Activated naive CD4-positive, alpha-beta T cell treated with anti-CD3 and anti-CD28 coated beads for 36 hours (primary cell): ENCODE measurements at places on chromosomes 6 and 20. TPM values are rescaled to one million over a fixed set of nuclear protein-coding genes. Genes with fewer than 3 reads are reported as not detected.
A peak's percentile ranks its signal among the peaks of the same experiment; 100 is the strongest.

NKAIN4 gene
- not detected for total RNA-seq

DNA sequence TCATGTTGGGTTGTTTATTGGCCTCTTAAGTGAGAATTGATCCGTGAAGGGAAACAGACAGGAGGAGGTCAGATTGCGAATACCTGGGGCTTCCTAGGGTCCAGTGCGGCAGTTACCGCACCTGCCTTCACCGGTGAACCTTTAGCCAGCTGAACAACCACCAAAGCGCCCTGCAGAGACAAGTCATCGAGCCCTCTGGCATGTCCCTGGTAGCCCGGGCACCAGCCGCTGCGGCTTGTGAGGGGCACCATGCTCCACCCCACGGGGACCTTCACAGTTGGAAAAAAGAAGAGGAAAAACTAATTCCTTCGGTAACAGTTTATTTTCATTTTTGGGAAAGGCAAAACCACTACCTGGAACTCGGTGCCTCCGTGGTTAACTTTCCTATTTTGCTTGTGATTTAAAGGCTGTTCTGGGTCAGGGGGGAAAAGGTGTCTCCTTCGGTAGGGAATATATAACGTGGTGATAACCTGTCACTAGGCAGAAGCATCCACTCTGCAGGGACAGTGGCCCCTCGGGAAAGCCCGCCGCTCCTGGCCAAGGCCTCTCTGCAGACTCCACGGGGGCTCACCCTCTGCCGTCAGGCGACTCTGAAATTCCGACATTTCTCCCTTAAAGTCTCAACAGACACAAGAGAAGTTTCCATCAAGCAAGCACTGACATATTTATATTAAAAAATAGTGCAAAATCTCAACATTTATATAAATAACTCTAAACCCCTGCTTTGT, 30.7 kb upstream of the ZBP1 start:
- no peaks in the 10 kb centered on the region for H3K27me3 ChIP-seq
- no peaks in the 10 kb centered on the region for H3K4me1 ChIP-seq
- H3K36me3 ChIP-seq = peaks cover 3% of the 10 kb centered on the region
- no peak overlapping the region for H3K27ac ChIP-seq

- H3K27me3 ChIP-seq = peaks cover 10% of the 10 kb centered on the region
- no peak overlapping the region for H3K27ac ChIP-seq
- H3K4me3 ChIP-seq = no peak overlapping the region
- H3K36me3 ChIP-seq = no peaks in the 10 kb centered on the region
Measured at GRCh38 chr6:40912158-40912946, 126.7 kb downstream of the UNC5CL start.

- H3K36me3 ChIP-seq = no peaks in the 10 kb centered on the region
- H3K4me3 ChIP-seq = no peak overlapping the region
- H3K4me1 ChIP-seq = no peaks in the 10 kb centered on the region
- H3K27me3 ChIP-seq = peaks cover 5% of the 10 kb centered on the region
- no peak overlapping the region for H3K27ac ChIP-seq
Measured at GRCh38 chr20:43046966-43047365, 142.7 kb downstream of the PTPRT start.

- no peaks in the 10 kb centered on the region for H3K36me3 ChIP-seq
- H3K4me1 ChIP-seq = no peaks in the 10 kb centered on the region
- no peak overlapping the region for H3K4me3 ChIP-seq
- no peak for DNase-seq
- H3K27me3 ChIP-seq = peaks cover 5% of the 10 kb centered on the region
- no peak overlapping the region for H3K27ac ChIP-seq
Measured at GRCh38 chr6:10977231-10977968, 66.7 kb downstream of the ELOVL2 start.

DNA sequence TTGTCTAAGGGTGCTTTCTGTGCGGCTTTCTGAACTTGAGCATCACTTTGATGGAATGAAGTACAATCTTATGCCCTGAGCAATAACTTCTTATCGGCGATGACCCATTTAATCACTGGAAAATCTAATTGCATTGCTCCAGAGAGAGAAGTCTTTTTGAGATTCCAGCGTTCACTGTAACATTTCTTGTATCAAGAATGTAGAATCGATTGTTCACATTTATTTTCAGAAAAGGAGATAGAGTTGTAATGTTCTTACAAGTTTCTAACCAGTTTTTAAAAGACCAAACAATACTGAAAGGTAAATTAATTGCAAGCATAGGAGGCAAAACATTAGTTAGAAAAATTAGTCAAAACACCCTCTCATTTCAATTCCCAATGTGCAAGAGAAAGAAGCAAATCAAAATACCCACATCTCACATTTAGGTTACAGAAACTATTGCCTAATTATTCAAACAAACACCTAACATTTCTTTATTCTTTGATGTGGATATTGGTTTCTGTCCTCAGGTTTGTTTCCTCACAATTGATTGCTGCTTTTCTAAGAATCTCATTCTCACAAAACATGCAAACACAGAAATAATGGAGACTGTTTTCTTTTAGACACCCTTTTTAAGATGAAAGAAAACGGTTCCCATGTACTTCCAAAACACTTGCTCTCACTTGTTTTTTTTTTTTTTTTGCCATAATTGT, 14.8 kb upstream of the PRDM13 start:
- H3K27ac ChIP-seq = no peak overlapping the region
- no peaks in the 10 kb centered on the region for H3K36me3 ChIP-seq
- peaks cover 71% of the 10 kb centered on the region for H3K27me3 ChIP-seq
- peaks cover 18% of the 10 kb centered on the region for H3K4me1 ChIP-seq
- no peak for DNase-seq

DNA sequence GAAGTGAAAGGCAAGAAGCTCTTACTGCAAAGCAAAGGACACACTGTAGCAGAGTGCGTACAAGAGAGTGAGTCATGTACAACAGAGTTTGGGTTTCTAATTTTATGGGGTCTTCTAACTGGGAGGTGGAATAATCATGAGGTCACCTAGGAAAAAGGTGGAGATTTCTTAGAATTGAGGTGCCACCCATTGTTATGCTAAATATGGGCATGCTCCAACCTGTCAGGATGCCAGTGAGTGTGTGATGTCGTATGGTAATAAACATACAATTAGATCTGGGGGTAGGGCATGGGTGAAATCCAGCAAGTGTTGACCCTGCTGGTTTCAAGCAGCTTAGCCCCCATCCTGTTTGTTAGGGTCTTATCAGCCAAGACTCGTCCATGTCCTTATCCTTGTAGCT, 46.6 kb downstream of the OR2B6 start:
- H3K27ac ChIP-seq = no peak overlapping the region
- H3K36me3 ChIP-seq = no peaks in the 10 kb centered on the region
- H3K4me1 ChIP-seq = no peaks in the 10 kb centered on the region
- DNase-seq = no peak
- H3K27me3 ChIP-seq = peaks cover 14% of the 10 kb centered on the region

SLC4A11 gene
- 0.91 TPM for total RNA-seq

GRCh38 chr6:130215526-130215925, 7.2 kb downstream of the SAMD3 start:
- DNase-seq = peak; percentile 49
- H3K4me1 ChIP-seq = peaks cover 50% of the 10 kb centered on the region
- no peaks in the 10 kb centered on the region for H3K36me3 ChIP-seq
- H3K4me3 ChIP-seq = peak overlapping the region; percentile 60
- peak overlapping the region; percentile 37 for H3K27ac ChIP-seq
